ENCODE measurements at places on chromosomes 5 and 9.

DNA sequence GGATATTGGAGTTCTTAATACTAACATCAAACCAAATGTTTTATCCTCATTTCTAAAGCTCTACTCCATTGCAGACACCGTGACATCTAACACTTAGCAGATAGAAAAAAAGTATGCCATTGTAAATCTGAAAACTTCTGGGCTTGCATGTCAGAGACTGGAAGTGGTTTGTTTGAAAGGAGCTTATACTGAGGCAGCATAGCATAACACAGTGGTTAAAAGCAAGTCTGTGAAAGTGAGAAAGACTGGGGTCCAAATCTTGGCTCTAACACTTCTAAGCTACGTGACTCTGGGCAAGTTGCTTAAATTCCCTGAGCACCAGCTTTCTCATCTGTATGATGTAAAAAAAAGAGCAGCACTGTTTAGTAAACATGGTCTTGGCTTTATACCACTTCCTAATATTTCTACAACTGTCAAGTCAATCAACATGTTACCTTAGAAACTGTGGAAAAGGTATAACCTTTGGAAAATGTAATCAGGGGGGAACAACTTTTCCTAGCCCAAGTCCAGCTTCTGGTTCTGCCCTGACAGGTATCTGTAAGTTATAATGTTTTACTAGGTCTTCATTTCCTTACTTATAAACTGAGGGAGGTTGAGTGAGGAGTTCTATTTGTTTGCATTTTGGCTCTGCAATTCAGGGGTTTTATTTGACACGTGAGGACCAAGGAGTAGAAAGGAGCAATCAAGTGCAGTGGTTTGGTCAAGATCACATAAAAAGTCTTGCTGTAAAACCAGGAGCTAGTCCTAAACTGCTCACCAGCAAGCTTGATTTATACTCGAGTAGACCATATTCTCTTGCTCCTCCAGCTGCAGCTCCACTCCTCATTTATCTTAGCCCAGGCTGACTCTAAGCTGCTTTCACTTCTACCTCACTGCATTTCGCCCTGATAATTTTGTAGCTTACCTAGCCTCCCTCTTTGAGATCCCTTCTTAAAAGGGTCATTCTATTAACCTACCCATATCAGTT lies 541.0 kb downstream of the RAB3C start:
- DNase-seq: no peak

GRCh38 chr9:116099821-116100220 lies 53.8 kb upstream of the PAPPA start:
- DNase-seq: no peak

DNA sequence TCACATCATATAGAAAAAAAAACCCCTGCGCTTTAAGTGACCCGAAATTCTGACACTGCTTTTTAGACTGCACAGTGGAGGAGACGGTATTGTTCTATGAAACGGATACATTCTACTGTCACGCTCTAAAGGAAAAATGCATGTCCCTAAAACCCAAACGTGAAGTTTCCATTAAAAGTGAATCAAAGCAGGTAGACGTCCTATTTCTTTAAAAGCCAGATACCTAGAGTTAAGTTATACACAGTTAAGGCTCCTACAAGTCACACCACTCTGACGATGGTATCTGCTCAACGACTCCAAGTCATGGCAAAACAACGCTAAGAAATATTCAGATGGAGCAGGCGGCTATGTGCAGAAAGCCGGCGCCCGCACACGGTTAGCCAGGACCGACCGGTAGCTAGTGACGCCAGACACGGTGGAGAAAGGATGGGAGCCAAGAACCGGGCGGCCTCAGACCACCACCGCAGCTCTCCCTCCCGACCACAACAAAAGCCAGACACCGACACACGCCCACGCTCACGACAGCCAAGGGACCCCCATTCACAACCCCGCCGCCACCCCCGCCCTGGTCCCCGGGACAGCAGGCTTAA lies 734 bp downstream of the SKP1 start:
- DNase-seq: peak; percentile 40

DNA sequence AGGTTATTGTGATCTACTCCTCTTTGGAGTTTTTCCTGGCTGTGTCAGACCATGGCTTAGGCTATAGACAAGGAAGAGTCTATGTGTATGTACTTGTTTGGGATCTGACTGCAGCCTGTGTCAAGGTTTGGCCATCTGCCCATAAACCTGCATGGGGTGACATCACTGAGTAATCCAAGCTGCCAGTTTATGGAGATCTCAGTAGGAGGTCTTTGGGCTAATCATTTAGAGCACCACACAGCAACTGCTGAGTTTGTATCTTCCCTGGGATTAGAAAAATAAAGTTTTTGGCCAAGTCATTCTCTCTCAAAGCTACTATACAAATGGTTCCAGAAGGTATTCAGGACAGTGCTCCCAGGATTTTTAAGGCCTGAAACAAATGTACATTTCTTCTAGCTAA lies 65.5 kb upstream of the HSPB3 start:
- DNase-seq: peak; percentile 98

DNA sequence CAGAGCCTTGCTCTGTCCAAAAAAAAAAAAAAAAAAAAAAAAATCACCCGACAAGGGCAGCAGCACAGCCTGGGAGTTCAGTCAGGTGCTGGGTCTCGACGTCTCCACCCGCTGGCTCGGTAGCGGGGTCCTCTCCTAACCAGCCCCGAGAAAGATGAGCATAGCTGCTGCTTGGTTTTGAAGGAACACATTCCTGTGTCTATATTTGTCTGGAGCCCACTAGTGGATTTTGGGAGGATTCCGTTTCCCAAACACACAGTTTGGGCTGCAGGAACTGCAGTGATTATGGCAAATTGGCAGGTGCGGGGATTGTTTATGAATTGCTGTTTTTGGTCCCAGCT lies 1.2 kb downstream of the OTULINL start:
- no peak for DNase-seq

DNA sequence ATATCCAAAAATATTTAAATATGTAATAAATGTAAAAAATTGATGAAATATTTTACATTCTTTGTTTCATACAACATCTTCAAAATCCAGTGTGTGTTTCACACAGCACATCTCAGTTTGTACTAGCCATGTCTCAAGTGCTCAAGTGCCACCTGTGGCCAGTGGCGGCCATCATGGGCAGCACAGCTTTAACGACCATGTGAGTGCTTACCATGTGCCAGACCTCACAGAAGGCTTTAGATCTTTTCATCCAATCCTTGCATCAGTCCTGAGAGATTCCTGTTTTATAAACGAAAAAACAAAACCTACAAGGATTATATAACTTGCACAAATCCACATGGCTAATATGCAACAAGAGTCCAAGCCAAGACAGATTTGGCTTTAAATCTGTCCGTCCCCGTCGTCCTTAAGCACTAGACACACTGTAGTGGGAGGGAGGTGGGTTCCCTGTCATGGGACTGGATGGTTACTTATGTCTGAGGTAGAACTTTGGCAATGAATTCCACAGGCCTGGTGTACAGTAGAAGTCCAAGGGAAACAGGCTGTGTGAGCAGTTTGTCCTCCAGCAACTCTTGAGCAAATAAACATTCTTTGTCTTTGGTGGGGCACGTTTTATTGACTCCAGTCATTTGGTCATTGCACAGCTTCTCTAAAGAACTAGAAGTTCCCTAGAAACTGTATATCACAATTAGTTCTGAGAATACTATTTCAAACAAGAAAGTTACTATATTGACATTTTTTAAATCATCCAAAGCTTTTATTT lies 25.0 kb upstream of the F2R start:
- DNase-seq: no peak

DNA sequence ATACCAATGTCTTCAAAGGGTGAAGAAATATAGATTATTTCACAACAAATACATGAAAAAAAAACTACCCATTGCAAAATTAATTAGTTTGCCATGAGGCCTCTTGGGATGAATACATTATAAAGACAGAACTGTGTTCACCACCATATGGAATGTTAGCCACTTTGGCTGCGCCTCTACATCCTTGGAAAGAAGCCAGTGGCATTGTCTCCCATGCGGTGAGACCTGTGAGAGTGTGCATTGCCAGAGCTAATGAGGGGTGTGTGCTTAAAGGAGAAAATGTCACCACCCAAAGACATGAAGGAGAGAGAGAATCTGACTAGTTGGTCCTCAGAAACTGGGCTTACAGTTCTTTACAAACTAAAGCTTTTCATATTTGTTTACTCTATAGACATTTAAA lies 110.6 kb downstream of the PLPPR1 start:
- no peak for DNase-seq

- DNase-seq: no peak
Measured at GRCh38 chr5:15691521-15691920, 191.5 kb downstream of the FBXL7 start.

DNA sequence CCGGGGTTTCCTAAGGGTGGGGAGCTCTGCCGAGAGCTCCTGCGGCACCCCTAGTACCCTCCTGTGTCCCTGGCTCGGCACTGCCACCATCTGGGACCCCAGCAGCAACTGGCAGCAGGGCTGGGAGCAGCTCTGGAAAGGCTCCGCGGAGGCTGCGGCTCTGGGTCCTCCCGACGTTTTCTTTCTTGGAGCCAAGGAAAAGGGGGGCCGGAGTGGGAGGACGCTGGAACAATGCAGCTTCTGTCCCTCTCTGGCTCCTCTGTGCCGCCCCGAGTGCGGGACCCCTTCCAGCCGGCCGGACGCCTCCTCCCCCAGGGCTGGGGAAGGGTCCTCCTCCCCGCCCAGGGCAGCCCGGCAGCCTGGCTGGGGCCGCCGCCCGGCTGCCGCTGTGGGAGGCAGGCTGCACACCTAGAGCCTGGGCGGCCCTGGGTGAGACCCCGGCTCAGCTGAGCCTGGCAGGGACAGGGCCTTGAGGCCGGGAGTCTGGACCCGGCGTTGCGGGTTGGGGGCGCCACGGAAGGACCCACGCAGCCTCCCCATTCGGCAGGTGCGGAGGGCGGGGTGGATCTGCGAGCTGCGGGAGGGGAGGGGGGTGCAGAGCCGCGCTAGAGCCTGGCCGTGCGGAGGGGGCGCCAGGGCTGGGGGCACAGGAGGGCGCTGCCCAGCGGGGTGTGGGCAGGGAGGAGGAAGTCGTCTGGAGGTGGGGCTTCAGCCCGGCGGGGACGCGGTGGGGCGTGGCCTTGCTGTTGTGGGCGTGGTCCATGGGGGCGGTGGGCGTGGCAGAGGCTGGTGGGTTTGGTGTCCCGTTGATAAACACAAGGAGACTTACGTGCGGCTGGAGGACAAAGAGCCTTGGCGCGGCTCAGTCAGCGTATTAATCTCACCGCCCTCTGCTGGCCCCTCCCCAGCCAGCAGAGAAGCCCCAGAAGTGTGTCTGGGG lies 15.1 kb downstream of the GPSM1 start:
- DNase-seq: peak; percentile 75
